Dermis blood vessel endothelial cell (primary cell): ENCODE measurements at places on chromosomes 16 and 17. TPM values are rescaled to one million over a fixed set of nuclear protein-coding genes. Genes with fewer than 3 reads are reported as not detected.

- peak; percentile 75 for DNase-seq
These were observed 632 bp upstream of the RTN4RL1 start for GRCh38 chr17:2025622-2026309.

IRX5 gene
- total RNA-seq: 0.51 and 0.79 TPM in 2 replicates

DNA sequence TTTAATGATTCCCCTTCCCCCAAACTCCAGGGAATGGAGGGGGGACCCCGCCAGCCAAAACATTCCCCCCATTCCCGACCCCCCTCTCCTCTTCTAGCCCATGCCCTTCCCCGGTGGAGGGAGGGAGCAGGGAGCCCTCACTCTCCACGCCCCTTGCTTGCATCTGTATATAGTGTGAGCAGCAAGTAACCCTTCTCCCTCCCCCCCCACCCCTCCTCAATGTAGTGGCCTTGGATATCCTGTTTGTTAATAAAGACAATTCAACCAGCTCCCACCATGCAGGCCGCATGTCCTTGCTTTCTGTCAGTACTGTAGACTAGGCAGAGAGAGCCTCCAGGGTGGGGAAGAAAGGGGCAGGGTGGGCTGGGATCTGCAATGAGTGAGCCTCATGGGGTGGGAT is 1.6 kb upstream of the C17orf107 start:
- no peak for DNase-seq

DNA sequence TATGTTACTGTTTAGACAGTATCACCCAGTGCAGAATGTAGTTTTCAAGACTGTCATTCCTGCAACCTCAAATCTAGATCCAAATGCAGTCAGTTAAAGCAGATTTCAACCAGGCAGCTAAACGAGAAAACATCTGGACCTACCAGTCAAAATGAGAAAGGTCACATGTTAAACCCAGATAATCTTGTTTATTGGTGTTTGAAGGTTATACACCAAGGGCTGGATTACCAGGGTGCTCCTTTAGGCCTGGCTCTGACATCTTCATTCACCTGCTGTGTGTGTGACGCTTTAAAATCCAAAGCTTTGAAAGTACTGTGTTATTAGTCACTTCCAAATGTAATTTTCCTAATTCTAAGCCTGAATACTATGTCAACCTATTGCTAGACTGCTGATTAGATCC is 54.9 kb downstream of the IKZF3 start:
- DNase-seq: no peak

- DNase-seq: no peak
These were observed 41.1 kb upstream of the GSE1 start for GRCh38 chr16:85571813-85572619.

DNA sequence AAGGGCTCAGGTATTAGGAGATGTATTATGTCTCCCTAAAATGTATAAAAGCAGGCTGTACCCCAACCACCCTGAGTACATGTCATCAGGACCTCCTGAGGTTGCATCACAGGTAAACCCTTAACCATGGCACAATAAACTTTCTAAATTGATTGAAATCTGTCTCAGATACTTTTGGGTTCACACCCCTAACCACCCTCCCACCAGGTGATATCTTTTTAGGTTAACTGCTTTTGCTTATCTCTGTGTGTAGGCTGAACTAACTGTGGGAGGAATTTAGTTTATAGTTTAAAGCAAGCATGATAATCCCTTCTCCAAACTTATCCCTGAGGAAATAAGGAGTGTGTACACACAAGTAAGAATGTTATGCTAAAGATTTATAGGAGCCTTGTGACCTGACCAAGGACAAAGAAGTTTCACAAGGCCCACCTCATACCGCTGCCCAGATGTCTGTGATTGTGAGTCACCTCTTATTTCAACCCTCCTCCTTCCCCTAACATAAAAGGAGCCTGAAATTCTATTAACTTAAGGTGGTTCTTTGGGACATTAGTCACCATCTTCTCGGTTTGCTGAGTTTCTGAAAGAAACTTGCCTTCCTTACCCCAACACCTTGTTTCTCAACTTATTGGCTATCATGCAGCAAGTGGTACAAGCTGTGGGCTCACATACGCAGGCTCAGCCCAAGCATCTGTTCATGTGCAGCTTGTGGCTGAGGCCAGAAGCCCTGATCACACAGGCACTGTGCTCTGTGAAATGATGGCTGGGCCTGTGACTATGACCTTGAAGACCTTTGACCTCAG is 11.3 kb downstream of the PRSS22 start:
- DNase-seq: no peak

DNA sequence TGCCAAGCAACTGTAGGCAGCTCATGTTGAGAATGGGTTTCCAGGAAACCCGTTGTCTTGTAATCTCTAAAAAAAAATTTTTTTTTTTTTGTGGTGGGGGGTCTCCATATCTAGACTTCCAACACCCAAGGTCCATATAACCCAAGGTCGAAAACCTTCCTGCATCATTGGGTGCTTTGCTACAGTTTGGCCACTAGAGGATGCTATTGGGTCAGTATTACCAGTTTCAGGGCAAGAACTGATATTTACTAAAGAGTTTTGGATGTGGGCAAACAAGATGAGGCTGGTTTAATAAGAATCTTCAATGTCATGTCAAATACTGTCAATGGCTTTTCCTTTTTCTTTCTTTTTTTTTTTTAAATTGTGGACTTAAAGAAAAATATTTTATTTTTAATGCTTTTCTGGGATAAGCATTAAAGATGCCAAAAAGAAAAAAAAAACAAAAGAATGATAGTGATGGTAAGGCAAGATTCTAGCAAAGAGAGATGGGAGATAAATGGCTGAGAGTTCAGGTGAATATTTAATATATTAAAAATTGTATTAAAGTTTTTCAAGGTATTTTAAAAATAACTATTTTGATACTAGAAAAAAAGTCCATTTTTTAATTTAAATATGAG is 62.2 kb downstream of the DHRS7C start:
- DNase-seq: peak; percentile 62

DNA sequence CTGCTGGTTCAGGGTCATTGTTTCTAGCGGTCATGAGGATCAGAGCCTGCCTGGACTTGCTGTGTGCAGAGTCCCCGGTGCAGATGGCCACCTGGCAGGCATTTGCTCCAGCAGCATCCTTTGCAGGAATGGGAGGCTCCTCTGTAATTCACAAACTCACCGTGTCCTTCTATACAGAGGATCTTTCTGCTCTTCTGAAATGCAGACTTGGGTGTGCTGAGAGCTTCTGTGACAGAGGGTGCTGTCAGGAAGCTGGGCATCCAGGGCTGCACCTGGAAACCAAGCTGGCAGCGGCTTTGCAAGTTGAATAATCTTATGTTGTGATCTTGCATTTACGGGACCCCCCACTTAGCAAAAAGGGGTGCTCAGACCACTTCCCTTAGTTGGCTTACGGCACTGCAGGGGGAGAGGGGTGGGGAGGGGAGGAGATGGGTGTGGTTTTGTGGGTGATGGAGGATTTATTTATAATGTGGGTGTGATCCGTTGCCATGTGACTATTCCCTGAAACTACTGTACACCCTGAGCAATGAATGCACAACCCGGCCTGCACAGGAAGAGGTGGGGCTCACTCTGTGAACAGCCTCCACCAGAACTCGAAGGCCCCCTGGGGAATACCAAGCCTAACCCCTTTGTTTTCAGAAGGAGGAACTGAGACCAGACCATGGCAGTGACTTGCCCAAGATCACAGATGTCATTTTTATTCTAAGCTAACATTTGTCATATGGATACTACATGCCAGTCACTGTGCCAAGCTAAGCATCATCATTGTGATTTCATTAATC is 178.3 kb downstream of the PRKCB start:
- DNase-seq: no peak

EFCAB5 gene
- 0.17 and 0.70 TPM in 2 replicates for total RNA-seq

CFAP97D1 gene
- total RNA-seq: not detected in 2 replicates

DNA sequence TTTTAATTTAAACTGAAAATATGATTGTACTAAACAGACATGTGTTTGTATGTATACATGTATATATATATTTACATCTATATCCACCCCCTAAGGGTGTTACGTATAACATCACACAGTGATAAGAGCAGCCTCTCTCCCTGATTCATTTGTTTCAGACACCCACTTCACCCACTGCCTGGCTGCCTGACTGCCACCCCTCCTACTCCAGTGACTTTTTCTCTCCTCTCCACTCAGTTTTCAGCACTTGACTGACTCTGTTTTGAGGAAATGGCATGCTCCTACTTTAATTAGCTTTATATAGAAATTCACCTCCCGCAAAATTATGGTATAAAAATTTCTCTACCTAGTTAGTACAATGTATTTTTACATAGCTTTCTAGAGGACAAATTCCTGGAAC is 20.0 kb downstream of the BFAR start:
- no peak for DNase-seq

DNA sequence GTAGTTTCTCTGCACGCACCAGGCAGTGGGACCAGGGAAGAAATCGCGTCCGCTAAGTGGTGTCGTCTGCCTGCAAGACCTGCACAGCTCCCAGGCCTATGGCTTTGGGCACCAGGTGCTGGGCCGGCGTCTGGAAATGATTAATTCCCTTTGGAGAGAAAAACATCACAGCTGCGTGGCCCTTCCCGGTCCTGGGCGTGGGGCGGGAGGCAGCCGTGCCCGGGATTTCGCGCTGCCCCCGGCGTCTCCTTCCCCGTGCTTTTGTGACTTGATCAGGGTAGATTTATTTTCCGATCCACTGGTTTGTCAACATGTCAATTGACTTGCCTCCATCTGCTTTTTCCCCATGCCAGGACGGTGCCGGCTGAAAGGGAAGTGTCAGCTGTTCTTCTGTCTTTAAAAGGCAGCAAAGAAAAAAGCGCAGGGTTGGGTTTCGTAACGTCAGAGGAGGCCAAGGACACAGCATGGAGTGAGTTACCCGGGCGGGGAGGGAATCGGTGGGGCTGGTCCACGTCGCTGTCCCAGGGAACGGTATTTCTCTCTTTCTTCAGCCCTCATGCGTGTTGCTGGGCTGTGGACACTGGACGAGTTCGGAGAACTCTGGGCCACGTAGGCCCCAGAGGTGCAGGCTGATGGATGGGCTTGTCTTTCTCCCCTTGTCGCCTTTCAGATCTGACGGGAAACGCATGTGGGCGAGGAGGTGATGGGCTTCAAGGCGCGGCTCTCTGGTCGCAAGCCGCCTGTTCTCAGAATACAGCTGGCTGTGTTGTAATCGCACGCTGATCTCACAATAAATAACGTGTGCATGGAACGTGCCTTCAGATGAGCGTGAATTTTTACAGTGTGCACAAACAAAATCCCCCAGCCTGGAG is 188.1 kb upstream of the ZNF469 start:
- DNase-seq: no peak

AGRP gene
- not detected in 2 replicates for total RNA-seq

CCL2 gene
- 84.3 and 218 TPM in 2 replicates for total RNA-seq

- DNase-seq: peak; percentile 77
These were observed 30.8 kb downstream of the HLF start for GRCh38 chr17:55295411-55296170.

GRCh38 chr17:72110942-72111318 is 9.9 kb upstream of the SOX9 start:
- no peak for DNase-seq

MARVELD3 gene
- total RNA-seq: not detected in 2 replicates

DNA sequence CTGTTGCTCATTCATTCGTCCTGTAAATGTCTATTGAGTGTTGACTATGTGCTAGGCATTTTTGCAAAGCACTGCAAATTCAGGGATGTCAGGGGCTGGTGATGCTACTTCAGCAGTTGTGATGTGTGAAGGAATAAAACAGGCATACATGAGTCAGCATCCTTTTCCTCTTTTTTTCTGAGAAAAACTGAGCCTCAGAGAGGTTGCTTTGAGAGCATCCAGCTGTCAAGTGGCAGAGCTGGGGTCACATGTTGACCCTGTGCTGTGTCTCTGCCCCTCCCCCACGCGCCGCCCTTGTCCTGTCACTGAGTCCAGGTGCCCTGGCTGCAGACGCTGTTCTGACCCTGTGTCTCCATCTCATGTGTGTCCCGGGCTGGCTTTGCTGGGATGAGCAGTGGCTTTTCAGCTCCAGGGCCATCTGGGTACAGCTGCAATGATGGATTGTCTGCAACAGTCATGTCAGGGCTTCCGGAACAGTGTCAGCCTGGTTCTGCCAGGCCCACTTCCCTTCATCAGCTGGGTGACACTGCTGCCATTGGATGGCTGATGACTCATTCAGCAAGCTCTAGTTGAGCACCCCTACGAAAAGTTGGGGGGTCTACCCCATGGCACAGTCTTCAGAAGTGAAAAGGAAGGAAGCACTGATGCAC is 14.9 kb downstream of the SEC14L5 start:
- no peak for DNase-seq

TMEM238L gene
- not detected in 2 replicates for total RNA-seq

PABPN1L gene
- total RNA-seq: not detected in 2 replicates

CACNG5 gene
- not detected in 2 replicates for total RNA-seq

DNA sequence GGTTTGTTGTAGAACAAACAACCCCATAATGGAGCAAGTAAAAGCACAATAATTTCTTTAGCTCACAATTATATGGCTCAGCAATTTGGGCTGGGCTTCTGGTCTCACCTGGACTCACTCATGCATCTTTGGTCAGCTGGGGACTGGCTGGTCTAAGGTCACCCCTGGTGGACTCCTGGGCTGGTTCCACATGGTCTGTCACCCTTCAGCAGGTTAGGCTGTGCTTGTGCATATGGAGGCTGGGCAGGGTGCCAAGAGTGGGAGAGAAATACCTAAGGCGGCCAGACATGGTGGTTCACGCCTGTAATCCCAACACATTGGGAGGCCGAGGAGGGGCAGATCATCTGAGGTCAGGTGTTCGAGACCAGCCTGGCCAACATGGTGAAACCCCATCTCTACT is 27.0 kb upstream of the SMURF2 start:
- DNase-seq: no peak

DNA sequence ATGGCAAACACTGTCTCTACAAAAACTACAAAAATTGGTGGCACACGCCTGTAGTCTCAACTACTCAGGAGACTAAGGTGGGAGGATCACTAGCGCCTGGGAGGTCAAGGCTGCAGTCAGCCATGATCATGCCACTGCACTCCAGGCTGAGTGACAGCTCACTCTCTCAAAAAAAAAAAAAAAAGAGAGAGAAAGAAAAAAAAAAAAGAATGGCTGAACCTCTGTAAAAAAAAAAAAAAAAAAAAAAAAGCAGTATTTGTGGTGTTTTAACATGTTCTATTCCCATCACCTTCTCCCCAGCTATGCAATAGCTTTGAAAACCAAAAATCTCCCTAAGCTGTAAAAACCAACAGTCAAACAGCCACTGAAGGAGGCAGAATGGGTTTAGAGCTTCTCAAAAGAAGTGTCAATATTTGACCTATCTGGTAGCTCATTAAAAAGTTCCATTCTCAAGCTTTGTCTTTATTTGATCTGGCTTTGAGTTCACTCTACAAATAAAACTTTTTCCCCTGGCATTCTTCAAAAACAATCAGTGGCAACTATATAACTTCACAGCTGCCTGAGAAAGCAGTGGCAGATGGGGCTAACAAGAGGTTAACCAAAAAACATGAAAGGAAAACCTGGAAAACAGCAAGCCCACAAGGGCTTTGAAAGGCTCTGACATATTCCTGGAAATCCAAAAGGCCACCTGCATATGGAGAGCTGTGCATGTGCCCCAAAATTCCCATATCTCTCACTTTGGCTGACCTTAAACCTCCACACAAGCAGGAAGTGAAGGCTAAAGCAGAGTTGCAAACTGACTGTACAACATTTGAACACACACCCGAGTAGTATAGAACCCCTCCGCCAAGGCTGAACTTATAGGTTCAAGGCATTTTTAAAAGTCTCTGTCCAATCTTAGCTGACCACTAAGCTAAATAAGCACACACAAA is 36.0 kb downstream of the USP32 start:
- DNase-seq: no peak

DBF4B gene
- total RNA-seq: 2.6 and 7.7 TPM in 2 replicates

- no peak for DNase-seq
These were observed 87.2 kb downstream of the LITAF start for GRCh38 chr16:11499295-11500089.
